NCI-H1092 (cell line): ENCODE measurements at places on chromosomes 1 and 21.

GRCh38 chr1:205224736-205225135 lies 3.0 kb upstream of the TMCC2 start:
- DNase-seq, result no peak

- no peak for DNase-seq
Measured at GRCh38 chr1:171754353-171754705, 12.5 kb upstream of the VAMP4 start.

GRCh38 chr1:239619190-239619589 lies 232.8 kb downstream of the CHRM3 start:
- DNase-seq, result no peak

GRCh38 chr1:201363467-201363866 lies 14.0 kb downstream of the TNNT2 start:
- no peak for DNase-seq

DNA sequence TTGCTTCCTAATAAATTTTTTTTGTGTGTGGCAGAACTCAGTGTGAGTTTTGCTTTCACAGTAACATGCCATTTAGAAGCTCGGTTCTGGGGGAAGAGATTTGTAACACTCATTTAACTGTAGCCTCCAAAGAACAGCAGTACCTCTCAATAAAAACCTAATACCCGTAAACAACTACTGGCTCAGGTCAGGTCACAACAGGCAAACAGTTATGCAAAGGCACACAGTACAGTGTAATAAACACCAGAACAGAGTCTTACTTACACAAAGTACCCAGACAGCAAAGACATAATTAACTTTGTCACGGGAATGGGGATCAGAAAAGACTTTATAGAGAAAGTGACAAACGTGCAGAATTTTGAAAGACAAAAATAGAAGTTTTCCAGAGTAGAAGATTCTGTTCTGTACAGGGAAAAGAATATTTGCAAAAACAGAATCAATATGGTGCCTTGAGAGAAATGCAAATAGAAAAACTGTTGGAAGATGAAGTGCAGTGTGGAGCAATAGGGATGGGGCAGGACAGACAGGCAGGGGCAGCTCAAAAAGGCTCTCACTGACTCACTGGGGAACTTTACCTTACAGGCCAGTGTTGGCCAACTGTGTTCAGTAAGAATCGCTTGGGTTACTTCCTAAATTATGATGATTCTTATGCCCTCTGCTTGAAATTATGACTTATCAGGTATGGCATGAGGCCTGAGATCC lies 38.8 kb downstream of the EGLN1 start:
- DNase-seq, result no peak

GRCh38 chr1:167631936-167632614 lies 2.0 kb downstream of the RCSD1 start:
- DNase-seq, result no peak

- no peak for DNase-seq
Measured at GRCh38 chr1:244642526-244642925, 10.4 kb upstream of the DESI2 start.

GRCh38 chr1:89649783-89650182 lies 16.9 kb downstream of the LRRC8C start:
- no peak for DNase-seq

DNA sequence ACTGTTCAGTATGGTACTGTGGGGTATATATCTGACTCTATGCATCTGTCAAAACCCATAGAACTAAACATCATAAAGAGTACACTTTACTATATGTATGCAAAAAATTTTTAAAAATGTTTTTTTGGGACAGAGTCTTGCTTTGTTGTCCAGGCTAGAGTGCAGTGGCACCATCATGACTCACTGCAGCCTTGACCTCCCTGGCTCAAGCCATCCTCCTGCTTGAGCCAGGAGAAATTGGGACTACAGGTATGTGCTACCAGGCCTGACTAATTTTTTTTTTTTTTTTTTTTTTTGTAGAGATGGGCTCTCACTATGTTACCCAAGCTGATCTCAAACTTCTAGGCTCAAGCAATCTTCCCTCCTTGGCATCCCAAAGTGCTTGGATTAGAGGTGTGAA lies 11.5 kb downstream of the TRIT1 start:
- DNase-seq, result no peak
